ENCODE measurements at places on chromosomes 2 and 18.

- no peak for DNase-seq
These were observed 678 bp upstream of the VAPA start for GRCh38 chr18:9913151-9913525.

DNA sequence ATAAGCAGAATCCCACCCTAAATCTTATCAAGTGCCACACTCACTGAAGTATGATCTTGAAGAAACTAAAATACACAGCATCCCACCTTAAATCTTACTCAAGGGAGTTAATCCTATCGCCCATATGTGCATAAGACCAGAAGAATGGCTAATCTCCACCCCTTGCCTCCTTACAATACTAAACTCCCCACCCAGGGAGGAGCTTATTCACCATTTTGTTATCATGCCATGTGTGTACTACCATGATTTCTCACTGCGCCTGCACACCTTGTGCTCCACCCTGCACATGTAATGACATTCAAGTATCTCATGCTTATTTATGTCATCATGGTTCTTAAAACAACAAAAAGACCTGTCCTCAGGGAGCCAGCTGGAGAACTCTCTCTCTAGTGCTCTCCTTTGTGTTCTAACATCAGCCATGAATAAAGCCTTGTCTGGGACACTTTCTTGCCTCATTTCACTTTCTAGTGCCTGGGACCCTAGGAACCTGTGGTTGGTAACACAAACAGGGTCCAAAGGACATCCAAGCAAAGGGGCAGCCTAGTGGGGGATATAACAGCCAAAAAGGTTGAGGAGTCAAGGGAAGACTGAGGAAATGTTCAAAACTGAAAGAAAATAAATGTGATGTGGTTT lies 87.4 kb downstream of the SLC66A3 start:
- DNase-seq: no peak

DNA sequence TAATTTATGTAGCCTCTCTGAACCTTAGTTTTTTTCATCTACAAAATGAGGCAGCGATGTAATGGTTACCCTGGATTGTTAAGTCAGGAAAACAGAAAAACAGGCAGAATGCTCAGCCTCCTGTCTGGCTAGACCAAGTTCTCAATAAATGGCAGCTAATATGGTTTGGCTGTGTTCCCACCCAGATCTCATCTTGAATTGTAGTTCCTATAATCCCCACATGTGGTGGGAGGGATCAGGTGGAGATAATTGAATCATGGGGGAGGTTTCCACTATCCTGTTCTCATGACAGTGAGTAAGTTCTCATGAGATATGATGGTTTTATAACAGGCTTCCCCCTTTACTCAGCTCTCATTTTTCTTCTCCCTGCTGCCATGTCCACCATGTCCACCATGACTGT lies 220.0 kb downstream of the CMPK2 start:
- no peak for DNase-seq

GRCh38 chr2:61178603-61179545 lies 16.9 kb downstream of the C2orf74 start:
- DNase-seq: no peak
